Panc1 (cell line): ENCODE measurements at places on chromosomes 7 and 10.

DNA sequence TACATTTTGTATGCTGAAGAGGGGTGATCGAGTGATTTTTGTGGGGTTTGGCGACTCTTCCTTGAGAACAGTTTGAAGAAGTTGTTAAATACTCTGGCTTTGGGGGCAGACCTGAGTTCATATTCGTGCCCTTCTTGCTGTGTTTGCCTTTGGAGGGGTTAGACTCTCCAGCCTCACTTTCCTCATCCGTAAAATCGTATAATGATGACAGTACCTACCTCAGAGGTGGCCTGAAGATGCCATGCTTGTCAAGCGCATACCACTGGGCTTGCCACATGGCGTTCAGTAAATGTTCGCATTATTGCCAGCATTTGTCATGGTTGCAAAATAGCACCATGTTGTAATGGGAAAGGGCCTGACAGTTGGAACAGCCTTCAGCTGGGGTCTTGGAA is 1.3 kb downstream of the STK17A start:
- H3K27ac ChIP-seq = peak overlapping the region; percentile 90
- DNase-seq = peak; percentile 43
- H3K36me3 ChIP-seq = no peaks in the 10 kb centered on the region; the same call in 1 of the 2 replicates
- H3K27me3 ChIP-seq = peaks cover 19% of the 10 kb centered on the region
- peak overlapping the region; percentile 89 for H3K4me3 ChIP-seq

DNA sequence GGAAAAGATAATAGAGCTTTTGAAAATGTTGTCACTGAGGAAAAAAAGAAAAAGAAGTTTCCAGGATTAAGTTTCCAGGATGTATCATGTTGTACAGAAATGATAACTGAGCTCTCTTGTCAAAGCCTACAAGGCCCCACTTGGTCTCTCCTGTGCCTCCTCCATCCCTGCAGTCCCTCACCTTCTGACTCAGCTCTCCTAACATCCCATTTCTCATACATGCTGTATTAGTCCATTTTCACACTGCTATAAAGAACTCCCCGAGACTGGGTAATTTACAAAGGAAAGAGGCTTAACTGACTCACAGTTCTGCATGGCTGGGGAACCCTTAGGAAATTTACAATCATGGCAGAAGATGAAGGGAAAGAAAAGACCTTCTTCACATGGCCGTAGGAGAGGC is 3.8 kb upstream of the DGKI start:
- peaks cover 30% of the 10 kb centered on the region for H3K27me3 ChIP-seq
- H3K4me3 ChIP-seq = no peak overlapping the region
- no peaks in the 10 kb centered on the region for H3K36me3 ChIP-seq

- no peak overlapping the region for H3K27ac ChIP-seq
- H3K27me3 ChIP-seq = no peaks in the 10 kb centered on the region
- H3K4me3 ChIP-seq = no peak overlapping the region
- DNase-seq = no peak
- no peaks in the 10 kb centered on the region for H3K36me3 ChIP-seq
These were observed 13.3 kb downstream of the MYO1G start for GRCh38 chr7:44965441-44965903.

GRCh38 chr7:95342029-95342428 is 17.7 kb upstream of the PON1 start:
- H3K27me3 ChIP-seq = no peaks in the 10 kb centered on the region
- H3K4me1 ChIP-seq = no peaks in the 10 kb centered on the region
- no peak overlapping the region for H3K27ac ChIP-seq
- H3K36me3 ChIP-seq = no peaks in the 10 kb centered on the region; the same call in 1 of the 2 replicates
- no peak for DNase-seq

GRCh38 chr7:66050990-66051448 is 24.6 kb upstream of the ASL start:
- no peak for DNase-seq
- H3K27ac ChIP-seq = no peak overlapping the region
- H3K36me3 ChIP-seq = no peaks in the 10 kb centered on the region
- no peaks in the 10 kb centered on the region for H3K4me1 ChIP-seq
- no peak overlapping the region for H3K4me3 ChIP-seq

DNA sequence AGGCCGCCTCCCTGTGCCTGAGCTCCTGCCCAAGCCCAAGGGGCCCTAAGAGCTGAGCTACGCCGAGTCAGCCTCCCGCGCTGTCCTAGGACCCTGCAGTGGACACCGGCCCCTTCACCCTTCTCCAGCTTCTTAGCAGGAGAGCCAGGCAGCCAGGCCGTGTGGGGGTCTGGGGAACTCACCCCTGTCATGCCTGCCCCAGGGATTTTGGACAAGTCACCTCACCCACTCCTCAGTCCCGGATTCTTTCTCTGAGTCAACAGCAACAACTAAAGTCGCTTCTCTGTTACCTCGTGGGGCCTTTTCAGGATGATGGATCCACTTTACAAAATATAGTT is 79.3 kb downstream of the MKI67 start:
- H3K4me1 ChIP-seq = no peaks in the 10 kb centered on the region
- H3K27me3 ChIP-seq = no peaks in the 10 kb centered on the region
- no peak for DNase-seq
- no peaks in the 10 kb centered on the region for H3K36me3 ChIP-seq

DNA sequence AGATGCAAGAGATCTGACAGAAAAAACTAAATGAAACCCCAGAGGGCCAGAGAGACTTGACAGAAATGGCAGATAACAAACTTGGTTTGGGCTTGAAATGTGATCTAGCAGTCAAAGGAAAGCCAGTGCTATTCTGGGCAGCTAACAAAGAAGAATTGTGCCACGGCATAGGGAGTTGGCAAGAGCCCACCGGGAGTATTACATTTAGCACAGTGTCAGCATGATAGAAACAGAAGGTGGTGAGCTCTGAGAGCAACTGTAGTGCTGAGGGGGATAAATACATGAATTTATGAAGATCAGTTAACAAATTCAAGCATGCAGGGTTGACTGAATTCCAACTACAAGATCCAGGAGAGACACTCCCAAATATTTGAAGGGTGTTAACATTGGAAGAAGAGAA is 91.1 kb downstream of the AHCYL2 start:
- no peak for DNase-seq
- no peak overlapping the region for H3K4me3 ChIP-seq
- no peaks in the 10 kb centered on the region for H3K36me3 ChIP-seq

DNA sequence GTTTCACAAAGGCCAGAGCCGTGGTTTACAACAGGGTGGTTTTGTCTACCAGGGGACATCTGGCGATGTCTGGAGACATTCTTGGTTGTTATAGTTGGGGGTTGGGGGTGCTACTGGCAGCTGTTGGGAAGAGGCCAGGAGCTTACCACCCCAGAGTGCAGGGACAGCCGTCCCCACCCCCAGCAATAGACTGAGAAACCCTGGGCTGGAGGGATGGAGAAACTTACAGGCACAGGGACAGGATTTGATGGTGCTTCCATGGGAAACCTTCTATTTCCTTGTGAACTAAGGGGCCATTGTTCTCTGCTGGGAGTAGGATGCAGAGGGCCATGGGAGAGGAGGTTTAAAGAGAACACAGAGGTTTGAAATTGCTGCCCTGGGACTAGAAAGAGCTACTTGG is 10.9 kb downstream of the ADCK2 start:
- DNase-seq = no peak
- no peaks in the 10 kb centered on the region for H3K36me3 ChIP-seq
- no peaks in the 10 kb centered on the region for H3K4me1 ChIP-seq

DNA sequence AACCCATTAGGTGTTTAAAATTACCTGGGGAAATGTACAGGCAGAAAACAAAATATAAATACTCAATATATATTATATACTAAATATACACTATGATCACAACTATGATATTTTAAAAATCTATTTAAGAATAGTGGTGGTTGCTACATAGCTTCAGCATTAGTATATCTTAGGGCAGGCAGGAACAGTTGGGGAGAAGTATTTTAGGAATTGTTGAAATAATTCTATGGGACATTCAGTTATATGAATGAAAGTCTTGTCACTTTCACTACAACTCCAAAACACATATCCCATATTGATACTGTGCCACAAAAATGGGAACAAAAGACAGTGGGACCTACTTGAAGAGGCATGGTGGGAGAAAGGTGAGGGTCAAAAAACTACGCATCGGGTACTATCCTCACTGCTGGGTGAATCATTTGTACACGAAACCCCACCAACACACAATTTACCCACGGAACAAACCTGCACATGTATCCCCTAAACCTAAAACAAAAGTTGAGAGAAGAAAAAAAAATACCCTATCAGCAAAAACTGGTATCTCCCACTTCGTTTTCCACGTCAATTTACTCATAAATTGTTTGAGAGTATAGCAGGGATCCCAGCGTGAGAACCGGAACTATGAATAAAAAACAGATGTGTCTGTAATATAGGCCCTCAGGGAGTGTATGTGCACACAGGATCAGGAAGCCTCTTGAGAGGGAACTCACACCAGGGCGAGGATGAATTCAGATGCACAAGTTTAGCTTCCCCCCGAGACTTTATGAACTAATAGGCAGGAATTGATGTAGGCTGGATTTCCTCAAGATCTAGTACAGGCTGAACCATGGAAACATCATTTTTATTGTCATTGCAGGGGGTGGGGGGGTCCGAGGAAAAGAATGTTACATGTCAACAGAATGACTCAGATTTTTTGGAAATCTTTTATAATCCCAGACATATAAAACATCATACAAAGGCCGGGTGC is 16.2 kb downstream of the SLC16A12 start:
- H3K27ac ChIP-seq = no peak overlapping the region
- H3K4me1 ChIP-seq = no peaks in the 10 kb centered on the region
- no peaks in the 10 kb centered on the region for H3K27me3 ChIP-seq
- no peaks in the 10 kb centered on the region for H3K36me3 ChIP-seq
- no peak for DNase-seq

DNA sequence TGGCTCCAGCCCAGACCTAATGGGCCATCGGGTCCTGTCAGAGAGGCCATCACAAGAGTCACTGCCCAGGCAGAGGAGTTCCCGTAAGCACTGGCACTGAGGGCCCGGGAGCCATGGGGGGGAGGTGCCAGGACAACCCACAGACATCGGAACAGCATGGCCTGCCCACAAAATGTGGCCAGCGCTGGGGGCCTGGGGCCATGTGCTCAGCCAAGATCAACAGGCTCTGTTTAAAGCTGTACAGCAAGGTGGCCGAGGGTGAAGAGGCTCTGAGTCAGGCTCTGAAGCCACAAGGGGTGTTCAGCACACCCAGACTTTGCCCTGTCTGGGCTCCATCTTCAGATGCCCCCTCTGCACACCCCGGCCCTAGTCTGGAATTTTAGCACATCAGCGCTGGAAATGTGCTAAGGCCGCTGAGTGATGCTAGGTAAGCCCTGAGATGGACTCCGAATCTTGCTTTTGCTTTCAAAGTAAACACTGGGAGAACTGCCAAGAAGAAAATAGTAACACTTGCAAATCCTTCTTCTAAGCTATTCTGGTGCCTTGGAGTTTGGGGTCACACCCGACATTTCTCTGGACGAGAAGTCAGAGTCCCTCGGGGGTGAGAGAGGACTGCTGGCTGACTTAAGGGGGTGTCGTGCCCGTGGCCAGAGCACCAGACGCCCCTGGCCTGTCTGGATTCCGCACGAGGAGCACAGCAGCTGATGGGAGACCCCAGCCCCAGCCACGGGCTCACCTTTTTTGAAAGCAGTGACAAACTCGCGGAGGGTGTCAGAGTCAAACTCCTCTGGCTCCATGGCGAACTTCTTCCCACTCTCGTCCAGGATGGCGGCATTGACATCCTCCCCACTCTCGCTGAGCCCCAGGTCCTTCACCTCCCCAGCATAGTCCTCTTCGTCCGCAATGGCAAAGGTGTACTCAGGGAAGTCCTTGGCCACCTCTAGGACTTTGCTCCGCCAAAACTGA is 23.6 kb downstream of the PDIA4 start:
- no peak for DNase-seq
- H3K27ac ChIP-seq = no peak overlapping the region
- H3K27me3 ChIP-seq = no peaks in the 10 kb centered on the region
- no peaks in the 10 kb centered on the region for H3K4me1 ChIP-seq

DNA sequence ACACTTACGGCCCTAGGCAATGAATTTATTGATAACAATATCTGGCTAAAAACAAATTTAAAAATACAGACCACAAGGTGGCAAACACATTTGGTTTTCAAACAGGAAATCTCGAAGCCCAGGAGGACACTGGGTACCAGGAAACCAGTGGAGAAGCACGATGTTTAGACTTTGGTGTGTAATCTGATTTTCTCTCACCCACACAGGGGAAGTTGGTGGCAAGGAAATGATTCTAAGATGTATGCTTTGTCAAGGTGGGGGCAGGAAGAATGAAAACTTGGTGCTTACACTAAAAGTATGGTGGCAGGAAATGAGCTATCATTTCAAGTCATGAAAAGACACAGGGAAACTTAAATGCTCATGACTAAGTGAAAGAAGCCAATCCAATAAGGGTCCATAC is 113.2 kb upstream of the ANKRD1 start:
- no peaks in the 10 kb centered on the region for H3K36me3 ChIP-seq
- H3K4me3 ChIP-seq = no peak overlapping the region
- H3K4me1 ChIP-seq = no peaks in the 10 kb centered on the region
- no peak overlapping the region for H3K27ac ChIP-seq
- no peak for DNase-seq
- peaks cover 2% of the 10 kb centered on the region; the same call in 1 of the 2 replicates for H3K27me3 ChIP-seq

DNA sequence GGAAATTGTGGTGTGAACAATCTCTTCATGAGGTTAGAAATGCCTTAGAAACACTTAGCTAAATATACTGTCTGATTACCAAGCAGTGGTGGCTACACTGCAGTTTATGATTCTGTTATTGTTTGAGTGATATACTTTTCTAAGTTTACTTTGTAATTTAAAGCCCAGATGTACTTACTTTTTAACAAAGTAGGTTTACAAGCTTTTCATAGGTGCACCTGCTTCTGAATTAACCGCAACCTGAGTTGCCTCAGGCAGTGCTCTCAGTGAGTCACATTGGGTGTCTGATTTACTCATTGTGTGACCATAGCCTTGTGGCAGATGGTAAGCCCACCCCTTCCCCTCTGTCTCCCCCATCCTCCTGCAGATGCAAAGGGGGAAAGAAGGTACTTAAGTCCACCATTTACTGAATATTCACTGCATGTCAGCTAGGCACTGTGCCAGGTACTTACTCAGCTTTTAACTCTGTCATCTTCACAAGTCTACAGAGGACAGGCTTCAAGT is 9.0 kb downstream of the MTURN start:
- no peak for DNase-seq
- H3K4me3 ChIP-seq = no peak overlapping the region
- H3K27ac ChIP-seq = no peak overlapping the region
- no peaks in the 10 kb centered on the region for H3K36me3 ChIP-seq
- H3K4me1 ChIP-seq = no peaks in the 10 kb centered on the region; the same call in 1 of the 2 replicates

- H3K27me3 ChIP-seq = no peaks in the 10 kb centered on the region
- no peak overlapping the region for H3K27ac ChIP-seq
- no peaks in the 10 kb centered on the region for H3K36me3 ChIP-seq
These were observed 53.7 kb downstream of the C1GALT1 start for GRCh38 chr7:7236041-7236440.

DNA sequence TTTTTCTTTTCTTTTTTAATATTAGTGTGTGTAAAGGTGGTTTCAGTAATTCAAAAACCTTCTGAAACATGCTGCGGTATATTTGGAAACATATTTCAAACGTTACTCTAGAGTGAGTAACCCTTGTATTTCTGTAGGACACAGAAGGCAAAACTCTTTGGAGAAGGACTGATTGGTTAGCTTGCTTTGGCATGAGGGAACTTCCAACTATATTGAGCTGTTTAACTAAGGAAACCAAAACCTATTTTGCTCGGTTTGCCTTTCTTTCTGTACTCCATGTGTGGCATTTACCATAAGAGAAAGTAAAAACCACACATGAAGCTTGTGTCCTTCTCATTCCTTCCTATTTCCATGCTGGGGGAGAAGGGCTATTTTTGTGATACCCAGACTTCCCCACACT is 149.8 kb downstream of the DYNC1I1 start:
- H3K27me3 ChIP-seq = peaks cover 2% of the 10 kb centered on the region
- no peak overlapping the region for H3K4me3 ChIP-seq
- no peaks in the 10 kb centered on the region for H3K4me1 ChIP-seq
- no peak overlapping the region for H3K27ac ChIP-seq
- no peaks in the 10 kb centered on the region for H3K36me3 ChIP-seq
